ENCODE measurements at places on chromosomes 7 and 10. TPM values are rescaled to one million over a fixed set of nuclear protein-coding genes. Genes with fewer than 3 reads are reported as not detected.

DNA sequence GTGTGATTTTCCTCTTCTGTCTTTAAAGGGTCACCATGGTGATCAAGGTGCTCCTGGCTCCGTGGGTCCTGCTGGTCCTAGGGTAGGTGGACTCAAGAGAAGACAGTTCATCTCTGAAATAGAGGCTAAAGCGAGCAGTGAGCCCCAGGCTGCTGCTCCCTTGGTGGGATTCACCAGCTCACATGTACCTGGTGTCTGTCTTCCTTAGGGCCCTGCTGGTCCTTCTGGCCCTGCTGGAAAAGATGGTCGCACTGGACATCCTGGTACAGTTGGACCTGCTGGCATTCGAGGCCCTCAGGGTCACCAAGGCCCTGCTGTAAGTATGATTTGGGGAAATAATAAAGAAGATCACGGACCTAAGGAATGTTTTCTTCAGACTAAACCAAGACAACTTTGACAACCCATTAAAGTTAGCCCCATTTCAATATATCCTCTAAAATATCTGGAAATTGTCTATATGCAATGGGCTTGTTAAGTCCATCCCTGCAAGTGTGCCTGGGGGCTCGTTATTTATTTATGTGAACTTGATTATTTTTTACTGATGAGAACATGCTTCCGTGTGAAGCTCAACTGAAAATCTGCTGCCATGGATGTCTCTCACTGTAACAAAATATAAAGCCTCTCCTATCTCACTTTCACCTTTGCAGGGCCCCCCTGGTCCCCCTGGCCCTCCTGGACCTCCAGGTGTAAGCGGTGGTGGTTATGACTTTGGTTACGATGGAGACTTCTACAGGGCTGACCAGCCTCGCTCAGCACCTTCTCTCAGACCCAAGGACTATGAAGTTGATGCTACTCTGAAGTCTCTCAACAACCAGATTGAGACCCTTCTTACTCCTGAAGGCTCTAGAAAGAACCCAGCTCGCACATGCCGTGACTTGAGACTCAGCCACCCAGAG, 32.5 kb downstream of the COL1A2 start:
- DNase-seq = no peak

GRCh38 chr7:158811461-158811860, 17.8 kb downstream of the ESYT2 start:
- no peak for DNase-seq

The TAS2R3 gene
- 0.31 TPM for total RNA-seq

GRCh38 chr10:121838931-121839330, 88.9 kb downstream of the ATE1 start:
- no peak for DNase-seq

GRCh38 chr7:1769286-1770200, 99.5 kb downstream of the ELFN1 start:
- DNase-seq = no peak

DNA sequence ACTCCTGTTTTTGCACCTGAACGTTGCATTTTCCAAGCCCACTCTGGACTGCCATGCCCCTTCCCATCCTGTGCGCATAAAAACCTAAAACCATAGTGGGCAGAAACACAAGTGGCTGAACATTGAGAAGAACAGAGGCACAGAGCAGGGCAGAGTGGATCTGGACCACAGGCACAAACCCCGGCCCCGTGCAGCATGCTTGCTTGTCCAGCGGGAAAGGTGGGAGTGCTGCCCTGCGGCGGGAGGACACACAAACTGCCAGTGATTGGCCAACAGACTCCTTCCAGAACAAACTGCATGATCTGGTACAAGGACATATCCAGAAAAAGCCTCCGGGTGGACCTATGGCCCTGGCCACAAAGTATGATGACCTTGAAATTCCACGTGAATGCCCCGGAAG, 42.5 kb upstream of the ADARB2 start:
- no peak for DNase-seq

The HOXA5 gene
- not detected for total RNA-seq

DNA sequence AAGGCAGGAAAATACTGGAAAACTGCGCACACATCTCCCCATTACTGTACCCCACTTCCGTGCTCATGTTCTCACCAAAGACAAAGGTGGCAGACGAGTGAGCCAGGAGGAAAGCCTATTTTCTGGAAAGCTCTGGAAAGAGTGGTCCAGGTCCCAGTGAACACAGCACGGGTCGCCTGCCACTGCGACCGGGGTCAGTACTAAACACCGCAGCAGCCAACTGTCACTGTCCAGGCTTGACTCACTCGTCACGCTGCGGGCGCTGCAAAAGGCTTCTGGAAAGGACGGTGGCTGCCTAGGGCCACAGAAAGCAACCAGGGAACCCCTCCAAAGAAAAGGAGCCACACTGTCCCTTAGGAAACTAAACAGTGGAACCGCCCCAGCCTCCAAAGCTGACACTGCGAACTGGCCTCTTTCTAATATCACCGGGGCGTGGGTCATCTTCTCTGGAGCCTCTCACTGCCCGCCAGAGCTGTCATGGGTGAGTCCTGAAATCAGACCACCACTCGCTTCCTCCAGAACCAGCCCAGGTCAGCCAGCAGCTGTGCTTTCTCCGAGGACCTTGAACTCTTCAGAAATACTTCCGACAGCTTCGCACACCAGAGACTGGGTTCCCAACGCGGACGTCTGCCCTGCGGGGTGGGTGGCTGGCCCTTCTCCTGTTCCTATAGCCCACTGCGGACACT, 4.0 kb downstream of the RADIL start:
- DNase-seq = no peak

- no peak for DNase-seq
Observed at GRCh38 chr10:98920360-98920759, 315.3 kb downstream of the HPSE2 start.

GRCh38 chr7:50426280-50427045, 23.7 kb downstream of the FIGNL1 start:
- DNase-seq = no peak

The ADRB1 gene
- 0.08 TPM for total RNA-seq

- DNase-seq = no peak
Observed at GRCh38 chr10:98916526-98917125, 319.0 kb downstream of the HPSE2 start.

The NEUROG3 gene
- total RNA-seq = not detected

DNA sequence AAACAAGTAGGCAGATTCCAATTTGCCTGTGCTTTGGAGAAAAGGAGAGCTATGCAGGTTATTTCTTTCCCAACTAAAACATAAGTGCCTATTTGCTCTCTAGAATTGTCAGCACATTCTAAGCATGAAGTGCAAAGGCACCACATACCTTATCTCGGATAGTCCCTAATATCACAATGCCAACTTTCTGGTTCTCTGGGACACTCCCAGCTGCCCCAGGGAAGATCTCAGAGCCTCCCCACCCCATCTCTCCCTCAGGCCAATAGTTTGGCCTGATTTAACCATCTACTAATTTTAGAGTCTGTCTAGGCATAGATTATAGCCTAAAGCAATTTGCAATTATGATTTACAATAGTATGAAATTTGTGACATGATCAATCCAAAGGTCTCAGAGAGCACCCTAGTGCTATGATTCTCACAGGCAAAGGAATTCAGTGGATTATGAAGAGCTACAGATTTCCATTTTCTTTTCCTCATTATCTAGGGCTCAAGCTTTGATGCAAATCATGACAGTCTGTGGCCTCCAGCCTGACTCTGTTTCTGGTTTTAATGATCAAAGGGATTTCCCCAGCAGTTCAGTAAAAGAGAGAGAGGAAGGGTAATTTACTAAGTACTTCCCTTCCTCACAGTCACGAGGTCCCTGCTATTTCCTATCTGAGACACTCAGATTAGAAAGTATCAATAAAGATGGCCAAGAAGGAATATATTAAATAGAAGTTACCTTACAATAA, 29.0 kb upstream of the IL6 start:
- no peak for DNase-seq

The KLHDC10 gene
- total RNA-seq = 8.8 TPM

The TMEM139 gene
- 0.27 TPM for total RNA-seq

GRCh38 chr10:1434202-1434601, 303.1 kb downstream of the ADARB2 start:
- no peak for DNase-seq

DNA sequence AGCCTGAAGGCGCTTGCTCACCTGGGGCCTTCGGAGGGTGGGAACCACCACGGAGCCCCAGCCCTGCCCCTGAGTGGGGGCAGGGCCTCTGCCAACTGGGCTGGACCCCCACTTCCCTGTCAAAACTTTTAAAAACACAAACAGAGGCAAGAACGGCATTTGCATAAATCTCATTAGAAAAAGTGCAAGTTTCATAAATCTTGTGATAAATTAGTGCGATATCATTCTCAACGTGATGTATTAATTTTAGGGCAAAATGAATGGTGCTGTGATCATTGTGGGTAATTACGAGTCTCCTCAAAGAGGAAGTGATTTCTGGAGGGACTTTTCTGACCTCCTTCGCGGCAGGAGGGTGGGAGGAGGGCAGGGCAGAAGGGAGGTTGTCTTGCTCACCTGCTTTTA, 98.3 kb downstream of the CDH23 start:
- no peak for DNase-seq

DNA sequence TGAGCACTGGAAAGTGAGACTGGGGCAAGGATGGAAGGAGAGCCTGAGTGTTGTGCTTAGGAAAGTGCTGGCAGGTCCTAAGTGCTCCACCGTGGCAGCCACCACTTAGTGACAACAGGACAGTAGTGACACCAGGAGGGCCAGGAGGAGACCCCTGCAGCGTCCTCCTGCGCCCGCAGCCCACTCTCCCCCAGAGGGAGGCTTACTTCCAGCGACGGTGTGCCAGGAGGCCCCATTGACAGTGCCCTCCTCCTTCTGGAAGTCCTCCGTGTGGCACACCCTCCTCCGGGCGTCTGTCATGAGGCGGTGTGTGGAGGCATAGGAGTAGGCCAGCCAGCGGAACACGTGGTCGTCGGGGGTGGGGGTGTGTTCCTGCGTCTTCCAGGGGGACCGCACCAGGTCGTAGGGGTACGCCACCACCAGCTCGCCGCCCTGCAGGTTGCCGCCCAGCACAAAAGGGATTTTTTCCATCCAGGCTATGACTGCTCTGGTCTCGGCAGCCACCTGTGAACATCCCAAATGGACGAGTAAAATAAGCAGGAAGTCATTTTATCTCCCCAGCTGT, 95.6 kb downstream of the GPR26 start:
- no peak for DNase-seq

Data from CD4-positive, alpha-beta T cell (primary cell).